ENCODE measurements at places on chromosomes 6 and 20.

- no peak for DNase-seq
Measured at GRCh38 chr6:125446011-125446410, 144.2 kb upstream of the HDDC2 start.

DNA sequence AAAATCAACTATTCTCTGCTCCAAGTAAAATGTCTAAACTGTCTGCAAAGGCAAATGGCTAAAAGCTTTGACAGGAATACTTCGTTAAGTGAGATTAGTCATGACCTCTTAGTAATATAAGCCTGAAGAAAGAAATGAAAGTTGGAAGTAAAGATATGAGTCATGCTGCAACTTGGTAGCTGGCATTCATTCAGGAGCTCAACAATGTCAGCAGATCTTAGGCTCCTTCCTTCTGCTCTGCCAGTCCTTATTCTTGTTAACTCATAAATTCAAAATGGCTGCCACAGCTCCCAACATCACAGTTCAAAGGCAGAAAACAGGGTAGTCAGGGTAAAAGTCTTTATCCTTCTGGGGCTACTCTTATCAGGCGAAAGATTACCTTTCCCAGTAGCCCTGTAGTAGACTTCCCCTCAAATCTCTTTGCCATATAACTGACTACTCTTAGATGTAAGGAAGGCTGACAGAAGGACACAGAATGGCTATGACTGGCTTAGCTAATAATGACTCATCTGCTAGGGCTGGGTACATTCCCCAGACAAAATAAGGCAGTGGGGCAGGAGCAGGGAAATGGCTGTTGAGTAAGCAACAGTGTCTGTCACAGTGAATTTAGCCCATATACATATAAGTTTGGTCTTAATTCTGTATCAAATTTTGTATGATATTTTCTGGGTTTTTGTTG is 24.4 kb upstream of the C6orf62 start:
- DNase-seq: peak; percentile 96

DNA sequence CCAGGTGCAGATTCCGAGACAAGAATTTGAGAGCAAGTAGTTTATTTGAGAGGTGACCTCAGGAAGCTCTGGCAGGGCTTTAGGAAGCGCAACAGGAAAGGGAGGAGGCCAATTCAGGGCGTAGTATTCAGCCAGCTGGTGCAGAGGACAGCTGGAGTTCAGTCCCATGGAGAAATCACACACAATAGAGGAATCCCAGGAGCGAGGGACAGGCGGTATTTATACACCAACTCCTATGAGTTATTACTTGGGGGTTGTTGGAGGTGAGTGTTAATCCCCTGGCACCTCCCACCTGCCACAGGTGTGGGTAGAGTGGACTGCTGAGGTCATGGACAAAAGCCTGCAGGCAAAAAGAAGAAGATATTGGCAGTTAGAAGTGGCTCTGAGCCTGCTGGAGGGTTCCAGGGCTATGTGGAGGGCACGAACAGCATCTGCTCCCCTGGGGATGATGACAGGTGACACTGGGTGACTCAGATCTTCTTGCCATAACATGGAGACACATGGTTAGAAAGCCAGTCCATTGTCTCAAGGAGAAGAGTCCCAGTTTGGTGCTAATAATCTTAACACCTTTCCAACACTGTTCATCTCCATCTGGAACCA is 13.9 kb upstream of the SULF2 start:
- no peak for DNase-seq

- no peak for DNase-seq
Measured at GRCh38 chr20:61833807-61834610, 231.7 kb downstream of the TAF4 start.

DNA sequence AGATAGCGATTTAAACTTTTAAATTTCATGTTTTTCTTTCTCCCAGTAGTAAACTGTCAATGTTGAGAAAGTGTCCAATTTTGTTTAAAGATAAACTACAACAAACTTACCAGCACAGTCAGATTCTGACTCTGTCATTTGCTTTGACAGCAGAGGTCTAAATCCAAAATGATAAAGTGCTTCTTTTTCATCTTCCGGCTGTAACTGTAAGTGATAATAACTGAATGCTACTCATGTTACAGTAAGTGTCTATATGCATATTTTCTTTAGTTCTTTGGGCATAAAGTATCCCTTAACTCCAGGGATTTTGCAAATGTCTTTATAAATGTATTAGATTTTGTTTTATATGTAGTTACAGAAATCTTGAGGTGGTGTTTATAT is 610.4 kb downstream of the RFPL4B start:
- DNase-seq: no peak

DNA sequence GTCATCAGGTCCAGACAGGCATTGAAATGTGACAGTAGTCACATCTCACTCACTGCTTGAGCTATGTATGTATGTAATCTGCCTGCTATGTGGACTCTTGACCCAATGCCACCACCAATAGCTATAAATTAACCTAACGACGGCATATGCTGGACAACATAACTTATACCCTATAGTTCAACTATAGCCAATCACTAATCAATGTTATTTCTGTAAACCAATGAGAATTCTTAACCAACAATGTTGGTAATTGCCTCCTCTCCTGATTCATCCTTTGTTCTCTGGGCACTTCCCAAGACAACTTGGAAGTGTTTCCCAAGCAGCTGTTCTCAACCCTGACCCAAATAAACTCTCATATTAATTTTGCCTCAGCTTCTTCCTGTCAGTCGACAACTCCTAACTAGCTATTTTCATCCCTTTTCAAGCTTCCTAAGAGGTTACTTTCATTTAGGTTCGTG is 24.1 kb upstream of the SERPINB1 start:
- DNase-seq: peak; percentile 37

GRCh38 chr6:131770776-131771175 is 37.0 kb upstream of the ENPP1 start:
- DNase-seq: no peak

DNA sequence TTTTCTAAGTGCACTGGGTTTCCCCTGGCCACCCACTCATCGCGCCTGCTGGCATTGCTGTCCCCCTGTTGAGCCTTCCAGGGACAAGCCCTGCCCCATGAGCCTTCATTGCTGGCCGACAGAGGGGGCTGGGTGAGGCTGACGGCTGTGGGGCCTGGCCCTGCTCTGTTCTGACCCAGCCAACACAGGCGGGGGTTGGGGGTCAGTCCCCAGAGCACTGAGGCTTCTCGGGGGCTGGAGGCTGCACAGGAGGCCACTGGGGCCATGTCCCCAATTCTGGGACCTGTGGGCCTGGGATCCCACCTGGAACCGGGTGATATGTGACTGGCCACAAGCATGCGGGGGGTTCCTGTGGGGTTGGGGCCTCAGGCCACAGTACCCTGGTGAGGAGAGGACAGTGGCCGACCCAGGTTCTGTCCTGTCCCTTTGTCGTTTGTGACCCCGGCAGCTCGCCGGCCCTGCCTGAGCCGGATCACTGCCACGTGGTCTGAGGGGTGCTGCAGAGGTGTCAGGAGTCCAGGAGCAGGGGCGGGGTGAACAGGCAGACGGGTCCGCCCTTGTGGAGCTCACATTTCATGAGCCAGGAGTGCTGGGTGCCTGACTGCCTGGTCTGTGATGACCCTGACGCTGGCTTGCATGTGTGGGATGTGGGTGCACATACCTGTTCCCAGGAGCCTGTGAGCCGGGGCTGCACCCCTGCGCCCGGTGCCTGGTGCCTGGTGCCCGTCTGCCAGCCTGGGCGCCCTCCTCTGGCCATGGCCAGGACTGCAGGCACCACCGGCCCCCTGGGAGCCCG is 2.1 kb upstream of the COL20A1 start:
- no peak for DNase-seq

DNA sequence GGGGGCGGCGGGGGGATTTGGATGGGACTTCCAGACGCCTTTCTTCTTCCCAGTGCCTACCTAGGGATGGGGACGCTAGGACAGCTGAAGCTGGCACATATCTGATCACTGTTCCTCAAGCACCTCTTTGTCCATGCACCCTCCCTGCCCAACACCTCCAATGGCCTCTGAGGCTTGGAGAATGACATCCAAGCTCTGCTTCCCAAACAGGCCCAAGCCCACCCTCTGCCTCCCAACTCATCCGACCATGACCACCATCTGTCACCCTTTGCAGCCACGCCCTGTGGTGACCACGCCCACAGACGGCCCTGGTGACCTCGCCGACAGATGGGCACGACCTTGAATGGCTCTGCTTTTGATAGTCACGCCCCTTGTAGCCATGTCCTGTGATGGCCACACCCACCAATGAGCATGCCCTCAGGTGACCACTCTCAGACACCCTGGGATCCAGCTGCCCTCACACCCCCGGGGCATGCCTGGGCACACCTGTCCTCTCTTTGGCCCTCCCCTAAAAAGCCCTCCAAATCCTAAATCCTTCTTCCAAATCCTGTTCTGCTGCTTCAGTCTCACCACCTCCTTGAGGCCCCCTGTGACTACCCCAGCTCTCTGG is 51.0 kb downstream of the SSR1 start:
- no peak for DNase-seq

GRCh38 chr6:42821341-42821668 is 39.5 kb downstream of the BICRAL start:
- DNase-seq: no peak

DNA sequence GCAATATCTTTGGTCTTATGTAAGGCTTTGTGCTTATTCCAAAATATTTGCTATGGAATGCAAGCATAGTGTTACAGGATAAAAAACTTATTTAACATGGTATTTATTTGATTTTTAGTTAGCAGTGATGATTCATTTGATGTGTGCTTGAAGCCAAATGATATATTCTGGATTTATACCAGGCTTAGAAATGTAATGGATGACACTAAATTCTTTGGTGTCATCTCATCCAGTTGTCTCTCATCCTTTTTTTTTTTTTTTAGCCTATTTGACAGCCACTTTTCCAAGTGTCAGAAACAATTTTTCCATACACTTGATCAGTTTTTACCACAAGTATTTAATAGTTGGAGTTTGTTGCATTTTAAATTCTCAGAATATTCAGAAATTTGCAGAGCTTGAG is 515.3 kb downstream of the CDKAL1 start:
- no peak for DNase-seq

GRCh38 chr20:37375227-37375626 is 29.3 kb downstream of the SRC start:
- no peak for DNase-seq

GRCh38 chr20:44759595-44759994 is 13.9 kb downstream of the KCNK15 start:
- DNase-seq: no peak

- no peak for DNase-seq
Measured at GRCh38 chr6:35071347-35071994, 69.7 kb downstream of the TCP11 start.

GRCh38 chr6:1600764-1601157 is 9.0 kb upstream of the FOXC1 start:
- no peak for DNase-seq

DNA sequence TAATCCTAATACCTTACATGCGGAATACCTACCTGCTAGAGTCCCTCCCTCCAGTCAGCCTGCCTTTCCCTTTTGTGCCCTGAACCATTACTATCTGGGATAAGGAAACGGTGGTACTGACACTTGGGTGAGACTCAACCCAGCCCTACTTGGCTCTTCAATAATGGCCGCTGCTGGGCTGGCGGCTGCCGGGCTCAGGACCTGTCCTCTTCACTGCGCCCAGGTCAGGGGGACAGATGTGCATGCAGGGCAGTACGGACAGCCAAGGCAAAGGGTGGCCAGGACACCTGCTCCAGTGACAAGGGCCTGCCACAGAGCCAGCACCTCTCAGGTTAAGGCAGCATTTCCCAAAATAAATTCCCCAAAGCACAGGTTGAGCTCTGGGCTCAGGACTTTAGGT is 29.9 kb downstream of the UBE2V1 start:
- DNase-seq: no peak

GRCh38 chr6:169851641-169852503 is 100.5 kb downstream of the ERMARD start:
- no peak for DNase-seq

DNA sequence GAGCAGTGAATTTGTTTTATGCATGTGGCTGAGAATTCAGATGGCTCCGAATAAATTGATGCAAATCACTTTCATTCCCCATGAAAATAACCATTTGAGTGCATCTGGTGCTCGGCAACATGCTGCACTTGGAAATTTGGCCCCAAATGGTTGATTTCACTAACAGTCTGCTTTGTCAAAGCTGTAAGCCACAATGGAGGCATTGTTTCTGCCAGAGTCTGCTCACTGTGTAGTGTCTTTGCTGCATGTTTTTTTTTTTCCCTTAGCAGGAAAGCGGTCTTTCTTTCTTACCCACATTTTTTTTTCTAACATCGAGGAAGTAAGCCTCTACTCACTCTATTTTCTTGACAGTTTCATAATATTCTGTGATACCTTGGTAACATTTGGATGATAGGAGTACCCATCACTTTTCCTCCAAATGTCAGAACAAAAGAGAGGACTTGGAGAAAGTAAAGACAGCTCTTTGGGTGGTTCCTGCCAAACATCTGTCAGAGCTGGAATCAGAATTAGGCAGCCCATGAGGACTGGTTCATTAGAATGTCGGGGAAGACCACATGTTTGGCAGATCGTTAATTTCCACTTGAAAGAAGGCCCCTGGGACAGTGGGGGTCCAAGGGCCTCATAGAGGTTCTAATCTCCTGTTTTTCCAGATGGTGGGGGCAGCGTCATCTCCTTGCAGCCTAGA is 149.5 kb downstream of the DOK5 start:
- DNase-seq: no peak

DNA sequence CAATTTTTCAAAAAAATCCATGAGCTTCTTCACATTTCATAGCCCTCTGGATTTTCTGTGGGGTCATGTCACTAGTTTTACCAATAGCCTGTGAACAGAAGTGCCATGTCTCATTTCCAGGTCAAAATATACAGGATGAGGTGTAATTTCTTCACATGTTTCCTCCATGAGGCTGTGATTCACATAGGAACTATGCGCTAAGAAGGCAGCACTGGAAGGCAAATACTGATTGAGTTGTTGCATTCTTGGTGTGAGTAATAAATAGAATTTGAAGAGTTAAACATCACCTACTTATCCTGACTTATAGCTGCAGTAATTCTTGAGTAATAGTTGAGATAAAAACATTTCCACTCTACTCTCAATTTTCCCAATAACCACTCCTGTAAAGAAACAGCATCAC is 442.3 kb downstream of the HAO1 start:
- no peak for DNase-seq

- DNase-seq: no peak
Measured at GRCh38 chr6:111792241-111792640, 81.0 kb downstream of the FYN start.

DNA sequence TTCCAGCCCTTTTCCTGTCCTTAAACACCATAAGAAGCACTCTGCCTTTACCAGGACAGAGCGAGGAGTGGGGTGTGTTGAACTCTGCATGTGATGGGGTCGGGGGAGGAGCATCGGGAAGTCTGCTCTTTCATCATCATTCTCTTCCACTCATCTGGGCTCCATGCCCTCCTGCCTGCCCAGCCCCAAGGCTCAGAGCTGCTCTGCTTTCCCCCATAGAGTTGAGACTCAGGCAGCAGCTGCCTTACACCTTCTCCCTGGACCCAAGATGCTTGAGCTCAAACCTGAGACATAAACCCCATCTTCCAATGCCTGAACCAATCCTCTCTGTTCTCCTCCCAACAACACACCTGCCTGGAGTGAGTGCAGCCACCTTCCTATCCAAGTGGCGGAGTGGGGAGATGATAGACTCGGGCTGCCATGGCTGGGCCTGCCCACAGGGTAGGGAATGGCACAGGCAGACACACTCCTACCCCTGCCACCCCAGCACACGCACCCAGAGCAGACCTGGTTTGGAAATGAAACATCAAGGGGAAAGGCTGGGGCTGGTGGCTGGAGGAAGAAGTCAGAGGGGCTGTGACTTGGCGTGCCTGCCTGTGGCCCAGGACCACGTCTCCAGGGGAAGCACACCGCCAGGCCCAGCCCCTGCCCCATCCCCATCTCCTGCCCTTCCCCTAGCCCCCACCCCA is 28.4 kb downstream of the TFEB start:
- peak; percentile 37 for DNase-seq
